ENCODE measurements at places on chromosomes 7 and 10.

GRCh38 chr7:90625051-90625450 lies 28.9 kb downstream of the CDK14 start:
- peaks cover 16% of the 10 kb centered on the region for H3K4me1 ChIP-seq
- H3K36me3 ChIP-seq: no peaks in the 10 kb centered on the region
- H3K4me3 ChIP-seq: no peak overlapping the region
- no peak overlapping the region for H3K27ac ChIP-seq
- no peaks in the 10 kb centered on the region for H3K27me3 ChIP-seq

GRCh38 chr7:101115215-101115614 lies 11.7 kb upstream of the SERPINE1 start:
- H3K4me1 ChIP-seq: no peaks in the 10 kb centered on the region
- no peak overlapping the region for H3K27ac ChIP-seq
- no peaks in the 10 kb centered on the region for H3K27me3 ChIP-seq
- no peak overlapping the region for H3K4me3 ChIP-seq
- no peaks in the 10 kb centered on the region for H3K36me3 ChIP-seq

DNA sequence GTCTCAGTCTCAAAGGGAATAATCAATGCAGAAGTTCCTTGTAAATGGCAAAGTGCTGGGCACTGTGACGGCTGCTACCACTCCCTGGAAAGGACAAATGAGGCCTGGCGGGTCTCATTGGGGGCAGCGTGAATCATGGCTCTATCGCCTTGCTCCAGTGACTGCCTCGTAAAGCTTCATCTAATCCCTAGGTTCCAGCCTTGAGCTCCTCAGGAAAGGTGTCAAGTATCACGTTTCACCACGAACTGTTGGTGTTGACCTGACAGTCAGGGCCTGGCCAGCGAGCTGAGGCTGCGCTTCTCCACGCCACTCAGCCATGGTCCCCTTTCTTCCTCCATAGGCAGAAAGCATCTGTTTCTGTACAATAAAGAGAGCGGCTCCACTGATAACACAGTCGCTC lies 126.7 kb upstream of the ZNF32 start:
- H3K4me1 ChIP-seq: no peaks in the 10 kb centered on the region
- no peaks in the 10 kb centered on the region for H3K27me3 ChIP-seq
- DNase-seq: no peak
- no peaks in the 10 kb centered on the region for H3K36me3 ChIP-seq
- no peak overlapping the region for H3K4me3 ChIP-seq

- no peak overlapping the region for H3K27ac ChIP-seq
- no peak for DNase-seq
- no peak overlapping the region for H3K4me3 ChIP-seq
- H3K4me1 ChIP-seq: peaks cover 25% of the 10 kb centered on the region
- no peaks in the 10 kb centered on the region for H3K27me3 ChIP-seq
- H3K36me3 ChIP-seq: no peaks in the 10 kb centered on the region
These were observed 30.4 kb upstream of the DAGLB start for GRCh38 chr7:6478186-6478585.

DNA sequence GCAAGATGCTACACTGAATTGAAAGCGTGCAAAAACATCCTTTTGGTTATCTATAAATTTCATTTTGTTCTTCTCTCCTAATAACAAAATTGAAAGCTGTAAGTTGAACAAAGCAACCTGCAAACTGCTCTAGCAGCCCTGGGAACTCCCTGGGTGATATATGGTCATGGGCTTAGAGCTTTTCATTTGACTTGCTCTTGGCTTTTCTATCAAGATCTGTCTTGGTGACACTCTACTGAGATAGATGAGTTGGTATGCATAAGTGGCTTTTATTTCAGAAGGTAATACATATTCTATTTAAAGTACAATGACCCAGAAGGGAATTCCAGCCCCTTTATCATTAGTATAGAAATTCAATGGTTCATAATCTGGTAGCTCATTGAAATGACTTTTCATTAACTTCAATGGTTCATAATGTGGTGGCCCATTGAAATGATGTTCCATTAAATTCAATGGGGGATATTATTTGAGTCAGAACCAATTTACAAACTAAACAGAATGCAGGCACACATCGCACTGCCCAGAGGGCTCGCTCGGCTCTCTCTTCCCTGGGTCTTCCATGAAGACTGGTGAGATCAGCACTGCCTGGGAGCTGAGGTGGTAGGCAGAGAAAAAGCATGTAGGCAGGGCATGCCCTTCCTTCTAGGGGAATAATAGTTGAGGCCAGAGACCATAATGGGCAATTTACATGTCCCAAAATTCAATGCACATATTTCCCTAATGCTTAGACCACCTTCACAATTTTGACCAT lies 10.1 kb upstream of the KCNMA1 start:
- H3K4me3 ChIP-seq: no peak overlapping the region
- no peaks in the 10 kb centered on the region for H3K4me1 ChIP-seq
- no peaks in the 10 kb centered on the region for H3K27me3 ChIP-seq

DNA sequence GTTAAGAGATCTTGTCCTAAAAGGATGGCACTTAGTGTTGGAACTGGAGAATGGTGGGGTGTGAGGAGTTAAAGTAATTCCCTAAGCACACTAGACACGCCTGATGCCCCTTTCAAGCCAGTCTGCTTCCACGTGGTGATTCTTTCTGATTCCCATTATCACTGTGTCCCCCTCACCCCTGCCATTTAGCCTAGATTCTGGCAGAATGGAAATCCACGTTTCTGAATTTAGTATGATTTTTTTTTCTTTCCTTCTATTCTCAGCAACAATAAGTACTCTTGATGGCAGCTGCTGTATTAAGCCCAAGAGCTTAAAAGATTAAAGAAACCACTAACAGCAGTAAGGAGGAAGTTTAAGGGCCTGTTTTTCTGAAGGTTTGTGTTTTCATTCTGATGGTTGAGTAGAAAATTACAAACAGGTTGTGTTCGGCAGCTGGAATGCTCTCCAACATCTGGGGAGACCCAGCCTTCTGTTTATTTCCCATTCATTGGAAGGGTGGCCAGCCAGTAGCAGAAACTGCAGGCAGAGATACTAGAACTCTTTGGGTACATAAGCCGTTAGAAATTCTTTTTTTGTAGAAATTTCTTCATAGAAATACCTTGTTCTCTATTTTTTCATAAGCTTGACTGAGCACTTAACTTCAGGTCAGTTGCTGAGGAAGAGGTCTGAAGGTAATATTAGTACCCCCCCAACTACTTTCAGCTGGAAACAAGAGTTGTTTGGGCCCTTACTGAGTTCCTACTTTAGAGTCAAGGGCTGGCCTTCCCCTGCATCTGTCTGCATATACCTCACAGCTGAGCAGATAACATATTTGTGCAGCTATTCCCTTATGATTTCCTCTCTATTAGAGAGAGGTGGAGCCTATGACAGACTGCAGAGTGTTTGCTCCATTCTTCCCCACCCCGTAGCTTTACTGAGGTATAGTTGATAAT lies 355.1 kb downstream of the AUTS2 start:
- no peaks in the 10 kb centered on the region for H3K36me3 ChIP-seq
- no peaks in the 10 kb centered on the region for H3K4me1 ChIP-seq
- no peak for DNase-seq
- no peak overlapping the region for H3K4me3 ChIP-seq

- H3K36me3 ChIP-seq: peaks cover 20% of the 10 kb centered on the region
- H3K27ac ChIP-seq: no peak overlapping the region
- DNase-seq: no peak
- H3K27me3 ChIP-seq: no peaks in the 10 kb centered on the region
- H3K4me1 ChIP-seq: no peaks in the 10 kb centered on the region
These were observed 29.1 kb upstream of the NDST2 start for GRCh38 chr10:73840403-73841060.

GRCh38 chr7:131747658-131748232 lies 191.3 kb upstream of the PODXL start:
- no peak overlapping the region for H3K4me3 ChIP-seq
- DNase-seq: no peak
- no peak overlapping the region for H3K27ac ChIP-seq
- no peaks in the 10 kb centered on the region for H3K4me1 ChIP-seq
- H3K36me3 ChIP-seq: no peaks in the 10 kb centered on the region
- no peaks in the 10 kb centered on the region for H3K27me3 ChIP-seq

GRCh38 chr10:121633056-121633455 lies 34.8 kb upstream of the FGFR2 start:
- no peaks in the 10 kb centered on the region for H3K36me3 ChIP-seq
- no peak overlapping the region for H3K4me3 ChIP-seq
- no peaks in the 10 kb centered on the region for H3K27me3 ChIP-seq
- peaks cover 45% of the 10 kb centered on the region for H3K4me1 ChIP-seq
- no peak overlapping the region for H3K27ac ChIP-seq

GRCh38 chr7:92755680-92756079 lies 80.7 kb downstream of the CDK6 start:
- H3K27me3 ChIP-seq: no peaks in the 10 kb centered on the region
- no peaks in the 10 kb centered on the region for H3K36me3 ChIP-seq
- no peaks in the 10 kb centered on the region for H3K4me1 ChIP-seq
- no peak for DNase-seq

DNA sequence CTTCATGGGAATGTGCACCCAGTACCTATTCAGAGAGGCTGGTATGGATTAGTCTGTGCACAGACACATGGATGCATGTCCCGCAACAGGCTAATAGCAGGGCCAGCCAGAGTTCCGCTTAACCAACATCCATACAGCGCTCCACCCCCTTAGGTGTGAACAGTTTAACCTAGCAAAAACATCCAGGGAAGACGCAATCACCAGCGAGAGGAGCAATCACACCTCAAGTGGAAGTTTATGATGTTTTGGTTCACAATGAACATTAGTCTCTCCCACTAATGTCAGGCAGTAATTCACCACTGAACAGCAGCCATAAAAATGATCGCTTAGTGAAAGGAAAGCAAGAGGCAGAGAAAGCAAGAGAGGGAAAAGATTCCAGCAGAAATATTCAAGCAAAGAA lies 91.1 kb downstream of the PLXNA4 start:
- no peaks in the 10 kb centered on the region for H3K36me3 ChIP-seq
- H3K4me3 ChIP-seq: no peak overlapping the region
- H3K4me1 ChIP-seq: no peaks in the 10 kb centered on the region

DNA sequence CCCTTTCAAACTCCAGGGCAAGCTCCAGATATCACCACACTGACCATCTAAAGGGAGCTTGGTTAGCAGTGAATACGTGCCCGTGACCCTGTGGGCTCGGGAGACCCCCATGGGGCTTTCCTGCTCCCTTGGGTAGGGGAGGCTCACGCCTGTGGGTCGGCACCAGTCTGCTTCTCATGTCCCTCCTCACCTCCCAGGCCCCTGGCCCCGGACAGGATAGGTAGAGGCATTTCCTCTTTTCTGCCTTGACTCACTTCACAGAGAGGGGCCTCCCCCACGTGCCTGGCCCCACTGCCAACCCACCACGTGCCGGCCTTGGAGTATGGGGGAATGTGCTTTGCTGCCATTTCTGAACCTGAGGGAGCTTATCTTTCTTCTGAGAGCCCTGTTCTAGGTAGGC lies 131.3 kb upstream of the FAM20C start:
- no peaks in the 10 kb centered on the region for H3K36me3 ChIP-seq
- no peak overlapping the region for H3K4me3 ChIP-seq
- no peaks in the 10 kb centered on the region for H3K27me3 ChIP-seq
- no peak for DNase-seq

DNA sequence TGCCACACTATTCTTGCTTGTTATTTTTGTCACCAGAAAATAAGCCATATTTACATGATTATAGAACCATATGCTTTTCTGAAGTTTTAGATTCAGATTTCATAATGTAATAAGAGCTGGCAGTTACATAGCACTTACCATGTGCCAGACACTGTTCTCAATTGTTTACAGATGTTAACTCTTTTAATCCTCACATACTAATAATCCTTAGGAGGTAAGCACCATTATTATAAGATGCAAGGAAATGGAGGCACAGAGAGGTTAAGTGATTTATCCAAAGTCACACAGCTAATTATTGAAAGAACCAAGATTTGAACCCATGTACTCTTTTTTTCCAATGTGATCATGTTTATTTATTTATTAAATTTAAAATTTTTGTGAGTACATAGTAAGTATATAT lies 57.2 kb downstream of the CREB5 start:
- H3K27ac ChIP-seq: no peak overlapping the region
- H3K36me3 ChIP-seq: no peaks in the 10 kb centered on the region
- DNase-seq: no peak
- no peaks in the 10 kb centered on the region for H3K27me3 ChIP-seq
- H3K4me1 ChIP-seq: no peaks in the 10 kb centered on the region

GRCh38 chr10:109947111-109947920 lies 24.0 kb upstream of the XPNPEP1 start:
- H3K27ac ChIP-seq: no peak overlapping the region
- H3K27me3 ChIP-seq: no peaks in the 10 kb centered on the region
- no peaks in the 10 kb centered on the region for H3K36me3 ChIP-seq
- no peak overlapping the region for H3K4me3 ChIP-seq

- H3K27me3 ChIP-seq: no peaks in the 10 kb centered on the region
- H3K4me1 ChIP-seq: peaks cover 27% of the 10 kb centered on the region
- H3K27ac ChIP-seq: no peak overlapping the region
- H3K4me3 ChIP-seq: no peak overlapping the region
- no peaks in the 10 kb centered on the region for H3K36me3 ChIP-seq
These were observed 28.5 kb downstream of the FOXL3 start for GRCh38 chr7:318476-318875.

DNA sequence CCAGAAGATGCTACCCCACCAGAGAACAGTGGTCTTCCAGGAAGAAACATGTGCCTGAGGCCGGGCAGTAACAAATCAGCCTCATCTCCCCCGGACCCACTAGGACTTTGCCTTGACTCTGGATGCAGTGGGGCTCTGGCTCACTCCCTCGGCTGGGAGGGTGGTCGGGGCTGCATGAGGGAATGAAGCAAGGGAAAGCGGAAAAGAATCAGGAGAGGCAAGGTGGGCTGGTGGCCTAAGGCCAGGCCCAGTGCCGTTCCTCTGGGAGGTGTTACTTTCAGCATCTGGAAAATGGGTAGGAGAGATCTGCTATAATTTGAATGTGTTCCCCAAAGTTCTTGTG lies 51.8 kb downstream of the CLEC2L start:
- H3K36me3 ChIP-seq: peaks cover 17% of the 10 kb centered on the region
- H3K4me3 ChIP-seq: no peak overlapping the region
- no peak for DNase-seq
- H3K27me3 ChIP-seq: no peaks in the 10 kb centered on the region

DNA sequence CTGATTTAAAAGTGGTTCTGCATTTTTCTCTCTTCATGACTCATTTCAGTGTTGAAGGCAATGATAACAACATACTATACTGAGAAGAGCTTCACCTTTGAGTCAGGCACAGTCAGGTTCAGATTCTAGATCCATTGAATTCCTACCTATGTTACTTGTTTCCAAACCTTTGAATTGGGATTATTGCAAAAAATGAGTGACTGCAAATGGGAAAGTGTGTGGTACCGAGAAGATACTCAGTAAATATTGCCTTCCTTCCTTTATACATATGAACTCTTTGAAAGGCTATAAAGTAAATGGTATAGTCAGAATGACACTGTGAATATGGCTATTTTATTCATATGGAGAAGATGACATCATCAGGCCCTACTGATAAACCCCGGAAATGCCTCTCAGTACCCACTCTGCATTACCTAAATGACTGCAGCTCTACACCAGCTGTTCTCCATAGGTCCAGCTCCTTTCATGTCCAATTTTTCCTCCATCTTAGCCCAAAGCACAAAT lies 66.7 kb upstream of the FGL2 start:
- no peak overlapping the region for H3K4me3 ChIP-seq
- no peaks in the 10 kb centered on the region for H3K27me3 ChIP-seq
- H3K36me3 ChIP-seq: no peaks in the 10 kb centered on the region
- no peak for DNase-seq
- no peaks in the 10 kb centered on the region for H3K4me1 ChIP-seq

GRCh38 chr7:31419505-31420055 lies 79.1 kb upstream of the NEUROD6 start:
- no peaks in the 10 kb centered on the region for H3K27me3 ChIP-seq
- no peak for DNase-seq
- no peaks in the 10 kb centered on the region for H3K36me3 ChIP-seq
- H3K27ac ChIP-seq: no peak overlapping the region

All from esophagus squamous epithelium (tissue), 5 donors.